Amniotic stem cell (primary cell): ENCODE measurements at places on chromosomes 5 and 9.
A peak's percentile ranks its signal among the peaks of the same experiment; 100 is the strongest.

DNA sequence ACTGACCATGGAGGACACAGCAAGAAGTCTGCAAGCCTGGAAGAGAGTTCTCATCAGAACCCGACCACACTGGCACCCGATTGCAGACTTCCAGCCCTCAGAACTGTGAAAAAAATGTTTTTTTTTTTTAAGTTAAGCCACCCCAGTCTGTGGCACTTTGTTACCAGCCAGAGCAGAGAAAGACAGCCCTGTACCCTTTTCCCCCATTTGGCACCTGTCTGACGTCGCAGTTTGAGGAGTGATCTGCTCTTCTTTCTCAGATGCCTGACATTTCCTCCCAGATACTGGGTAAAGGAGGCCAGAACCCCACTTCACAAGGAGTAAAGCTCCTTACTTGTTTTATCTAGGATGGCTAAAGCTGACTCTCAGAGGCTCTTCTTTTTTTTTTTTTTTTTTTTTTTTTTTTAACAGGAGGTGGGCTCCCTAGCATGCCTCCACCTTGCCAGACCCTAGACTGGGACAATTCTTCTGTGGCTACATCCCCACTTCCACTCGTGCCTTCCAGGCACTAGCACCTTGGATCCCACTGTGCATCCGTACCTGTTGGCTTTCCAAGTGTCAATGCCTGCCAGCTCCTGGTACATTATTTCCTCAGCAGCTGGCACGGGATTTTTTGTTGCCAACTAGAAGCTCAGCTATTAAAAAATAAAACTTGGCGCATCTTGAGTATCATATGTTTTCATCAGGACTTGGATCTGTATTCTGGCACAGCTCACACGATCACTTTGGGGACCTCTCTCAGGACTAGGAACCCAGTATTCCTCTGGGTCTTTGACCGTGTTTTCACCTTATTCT lies 14.4 kb downstream of the CAMK4 start:
- DNase-seq, result no peak

GRCh38 chr5:139146809-139147482 lies 51.2 kb downstream of the SIL1 start:
- DNase-seq, result no peak

- DNase-seq, result no peak
Measured at GRCh38 chr9:123654218-123654993, 275.5 kb downstream of the DENND1A start.

- no peak for DNase-seq
Measured at GRCh38 chr9:107172979-107173347, 110.1 kb upstream of the RAD23B start.

- DNase-seq, result no peak
Measured at GRCh38 chr5:81751836-81752643, 1.1 kb upstream of the SSBP2 start.

- DNase-seq, result no peak
Measured at GRCh38 chr9:85168412-85168811, 498.9 kb downstream of the NTRK2 start.

GRCh38 chr9:37943345-37944265 lies 39.7 kb upstream of the SLC25A51 start:
- peak; percentile 40 for DNase-seq

GRCh38 chr5:139952574-139952973 lies 90.5 kb downstream of the NRG2 start:
- no peak for DNase-seq

DNA sequence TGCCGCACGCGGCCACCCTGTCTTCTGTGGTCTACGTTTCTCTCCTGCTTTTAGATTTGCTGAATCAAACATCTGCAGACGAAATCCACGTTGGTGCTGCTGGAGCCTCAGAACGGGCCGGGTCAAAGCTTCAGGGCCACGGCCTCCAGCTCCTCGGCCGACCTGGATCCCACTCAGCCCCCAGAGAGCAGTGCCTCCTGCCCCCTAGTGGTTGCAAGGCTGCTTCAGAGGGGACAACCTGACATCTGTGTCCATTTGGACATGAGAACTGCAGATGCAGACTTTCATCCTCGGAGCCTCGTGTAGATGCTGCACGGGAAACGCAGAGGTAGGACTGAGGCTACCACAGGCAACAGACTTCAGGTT lies 23.0 kb upstream of the SLC6A3 start:
- DNase-seq, result no peak

- DNase-seq, result peak; percentile 42
Measured at GRCh38 chr5:132782101-132782500, 5.1 kb upstream of the SEPTIN8 start.
